Daoy (cell line): ENCODE measurements at places on chromosomes 16 and 17. TPM values are rescaled to one million over a fixed set of nuclear protein-coding genes. Genes with fewer than 3 reads are reported as not detected.

GRCh38 chr17:45311760-45312476 is 4.9 kb downstream of the MAP3K14 start:
- peak; percentile 87 for DNase-seq

- no peak for DNase-seq
Measured at GRCh38 chr17:36597226-36597625, 4.2 kb upstream of the MRM1 start.

DNA sequence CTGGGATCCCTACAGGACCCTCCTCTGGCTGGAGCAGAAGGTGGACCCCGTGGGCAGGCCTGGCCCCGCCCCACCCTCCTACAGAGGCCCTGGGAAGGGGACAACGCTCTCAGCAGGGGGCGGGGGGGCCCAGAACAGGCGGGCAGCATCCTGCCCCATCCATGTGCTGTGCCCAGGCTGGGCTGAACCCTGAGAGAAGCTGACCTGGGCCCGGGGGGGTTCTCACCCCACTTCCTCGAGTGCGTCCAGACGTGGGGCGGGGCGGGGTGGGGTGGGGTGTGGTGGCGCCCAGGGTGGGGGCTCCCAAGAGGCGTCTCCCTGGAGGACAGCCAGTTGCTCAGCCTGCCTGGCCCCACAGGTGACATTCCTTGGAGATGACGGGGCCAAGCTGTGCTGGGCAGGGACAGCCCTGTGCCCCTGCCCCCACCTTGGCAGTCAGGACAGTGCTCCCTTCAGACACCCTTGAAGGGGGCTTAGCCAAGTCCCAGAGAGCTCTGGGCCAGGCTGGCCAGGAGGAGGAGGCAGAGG is 390 bp upstream of the UNC13D start:
- peak; percentile 49 for DNase-seq

DNA sequence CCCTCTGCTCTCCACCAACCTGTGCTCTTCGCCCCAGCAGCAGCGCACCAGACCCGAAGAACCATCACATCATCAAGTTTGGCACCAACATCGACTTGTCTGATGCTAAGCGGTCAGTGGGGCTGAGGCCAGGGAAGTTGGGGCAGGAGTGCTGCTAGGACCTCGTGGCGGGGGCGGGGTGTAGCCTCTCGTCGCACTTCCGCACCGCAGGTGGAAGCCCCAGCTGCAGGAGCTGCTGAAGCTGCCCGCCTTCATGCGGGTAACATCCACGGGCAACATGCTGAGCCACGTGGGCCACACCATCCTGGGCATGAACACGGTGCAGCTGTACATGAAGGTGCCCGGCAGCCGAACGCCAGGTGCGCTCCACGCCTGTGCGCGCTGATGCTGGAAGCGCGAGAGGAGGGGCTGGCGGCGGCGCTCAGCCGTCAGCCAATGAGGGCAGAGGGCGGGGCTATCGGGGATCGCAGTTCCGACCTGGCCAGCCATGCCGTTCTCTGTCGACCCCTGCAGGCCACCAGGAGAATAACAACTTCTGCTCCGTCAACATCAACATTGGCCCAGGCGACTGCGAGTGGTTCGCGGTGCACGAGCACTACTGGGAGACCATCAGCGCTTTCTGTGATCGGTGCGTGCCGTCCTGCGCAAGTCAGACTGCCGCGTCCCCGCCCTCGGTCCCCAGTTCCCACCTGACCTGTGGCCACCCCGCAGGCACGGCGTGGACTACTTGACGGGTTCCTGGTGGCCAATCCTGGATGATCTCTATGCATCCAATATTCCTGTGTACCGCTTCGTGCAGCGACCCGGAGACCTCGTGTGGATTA is 3.2 kb upstream of the TMEM88 start:
- DNase-seq = peak; percentile 84

GRCh38 chr16:72891291-72892227 is 156.4 kb downstream of the ZFHX3 start:
- DNase-seq = no peak

- DNase-seq = peak; percentile 89
Measured at GRCh38 chr16:11315510-11315909, 29.7 kb upstream of the RMI2 start.

GRCh38 chr16:27406511-27407128 is 4.6 kb downstream of the IL21R start:
- no peak for DNase-seq

DNA sequence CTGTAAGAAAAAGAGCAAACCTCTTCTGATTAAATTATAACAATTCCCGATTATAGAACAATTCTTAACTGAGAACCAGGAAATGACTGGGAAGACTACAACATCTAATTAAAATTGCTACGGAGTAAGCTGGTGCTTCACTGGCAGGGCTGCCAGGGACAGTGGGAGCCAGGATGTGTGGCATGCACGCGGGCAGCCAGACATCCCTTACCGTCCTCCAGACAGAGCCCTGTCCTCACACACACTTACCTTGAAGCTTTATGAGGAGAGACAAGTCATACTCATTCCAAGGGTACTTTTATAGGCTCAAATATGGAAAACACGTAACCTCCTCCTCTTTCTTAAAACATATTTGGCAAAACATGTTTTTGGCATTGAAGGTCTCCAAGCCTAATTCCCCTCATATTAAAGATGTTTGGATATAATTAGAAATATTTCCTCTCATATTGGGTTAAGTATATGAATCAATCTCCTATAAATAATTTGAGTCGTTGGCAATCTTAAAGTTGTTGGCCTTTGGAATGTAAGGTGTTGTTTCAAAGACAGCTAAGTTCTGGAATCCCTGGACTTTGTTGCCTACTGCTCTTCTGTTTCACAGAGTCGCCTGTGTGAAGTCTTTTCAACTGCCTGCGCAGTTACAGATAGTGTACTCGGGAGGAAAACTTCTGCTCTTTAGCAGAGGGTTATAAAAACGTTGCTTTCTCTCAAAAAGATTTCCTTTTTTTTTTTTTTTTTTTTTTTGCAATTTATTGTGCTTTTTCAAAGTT is at the start of gene MYH1:
MYH1 (minus strand) TSS at position 272 of the 767 bp plus-strand sequence. CDS start 1,900 bp downstream, outside the sequence.
- DNase-seq = peak; percentile 13

GRCh38 chr16:2278272-2278608 is 10.3 kb upstream of the RNPS1 start:
- DNase-seq = no peak

GRCh38 chr17:49093131-49093530 is 39.4 kb upstream of the B4GALNT2 start:
- DNase-seq = peak; percentile 23

DNA sequence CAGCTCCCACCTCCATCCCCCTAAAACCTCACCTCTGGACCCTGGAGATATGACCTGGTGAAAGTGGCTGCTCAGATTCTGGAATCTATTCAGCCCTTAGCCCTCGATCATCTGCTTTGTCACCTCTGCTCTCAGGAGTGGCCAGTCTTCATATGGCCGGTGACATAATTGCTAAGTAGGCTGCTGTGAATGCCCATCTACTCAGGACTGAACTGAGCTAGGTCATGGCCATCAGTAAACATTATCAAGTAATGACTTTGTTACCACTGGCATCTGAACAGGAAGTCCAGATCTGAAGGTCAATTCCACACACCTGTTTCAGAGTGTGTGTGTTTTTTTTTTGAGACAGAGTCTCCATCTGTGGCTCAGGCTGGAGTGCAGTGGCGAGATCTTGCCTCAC is 78.6 kb downstream of the CDK5R1 start:
- no peak for DNase-seq

DNA sequence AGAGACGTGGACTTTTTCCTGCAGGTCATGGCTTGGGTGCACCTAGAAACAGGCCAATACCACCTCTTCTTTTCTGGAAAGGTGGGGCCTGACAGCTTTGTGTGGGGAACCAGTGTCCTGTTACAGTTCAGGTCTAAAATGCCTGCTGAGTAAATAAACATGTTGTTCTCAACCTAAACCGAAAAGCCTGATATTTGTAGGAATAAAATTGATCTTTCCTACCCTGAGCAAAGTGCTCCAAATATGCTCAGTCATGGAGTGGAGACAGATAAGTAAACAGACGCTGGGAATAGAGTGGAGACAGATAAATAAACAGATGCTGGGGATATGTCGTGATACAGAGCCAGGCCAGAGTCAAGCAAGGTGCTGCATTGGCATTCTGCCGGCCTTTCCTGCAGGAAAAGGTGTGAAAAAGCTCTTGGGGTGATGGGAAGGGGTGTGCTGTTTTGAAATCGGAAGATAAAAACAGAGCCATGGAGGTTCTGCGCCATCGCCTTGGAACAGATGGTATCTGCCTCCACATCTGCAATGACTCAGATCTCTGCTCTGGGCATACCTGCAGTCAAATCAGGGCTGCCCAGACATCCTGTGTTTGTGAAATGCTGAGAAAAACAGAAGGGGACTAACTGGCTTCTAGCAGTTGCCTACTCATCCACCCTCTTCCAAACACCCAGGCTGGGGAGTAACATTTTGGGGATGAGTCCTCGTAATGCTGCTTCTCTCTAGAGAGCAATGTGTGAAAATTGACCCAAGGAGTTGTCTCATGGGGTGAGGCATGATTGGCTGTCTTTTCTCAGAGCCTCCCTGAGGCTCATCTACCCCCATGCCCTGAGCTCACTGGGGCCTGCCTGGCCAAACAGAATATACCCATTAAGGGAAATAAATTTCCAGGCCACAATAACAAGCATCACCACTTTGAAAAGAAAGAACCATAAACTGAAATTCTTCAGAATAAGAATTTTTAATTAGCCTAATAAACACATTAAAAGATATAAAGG is 16.8 kb upstream of the TRPV2 start:
- DNase-seq = no peak

DNA sequence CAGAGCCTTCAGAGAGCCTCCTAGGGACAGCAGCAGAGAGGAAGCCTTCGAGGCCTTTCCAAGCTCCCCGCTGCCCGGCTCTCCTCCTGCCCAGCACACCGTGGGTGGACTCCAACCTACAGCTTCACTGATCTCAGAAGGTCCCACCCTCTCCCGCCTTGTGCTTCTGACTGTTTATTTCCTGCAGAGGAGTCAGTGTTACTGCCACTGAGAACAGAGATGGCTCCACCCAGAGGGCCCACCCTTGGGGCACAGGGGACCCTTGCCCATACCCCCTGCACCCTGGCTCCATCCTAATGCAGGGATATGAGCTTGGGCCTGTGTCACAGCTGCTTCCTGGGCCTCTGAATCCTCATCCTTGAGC is 52.8 kb upstream of the TOB1 start:
- DNase-seq = no peak

GRCh38 chr17:57563958-57564357 is 181.1 kb downstream of the CCDC182 start:
- DNase-seq = no peak

- no peak for DNase-seq
Measured at GRCh38 chr16:840561-841454, 40.3 kb upstream of the GNG13 start.

DNA sequence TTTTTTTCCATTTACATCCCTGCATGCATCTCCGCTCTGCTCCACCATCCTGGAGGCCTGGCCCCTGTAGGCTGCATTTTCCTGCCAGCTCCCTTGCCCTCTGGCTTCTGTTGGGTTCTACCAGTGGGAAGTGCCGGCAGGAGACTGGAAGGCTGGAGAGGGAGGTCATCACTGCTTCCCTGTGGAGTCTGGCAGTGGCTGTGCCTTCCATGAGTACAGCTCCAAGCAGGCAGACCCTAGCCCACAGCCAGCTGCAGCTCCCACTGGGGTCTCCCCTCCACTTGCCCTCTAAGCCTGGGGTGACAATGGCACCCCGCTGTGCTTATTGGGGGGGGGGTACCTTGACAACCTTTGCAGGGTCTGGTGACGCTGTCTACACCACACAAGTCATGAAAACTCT is 37.3 kb downstream of the MMP15 start:
- no peak for DNase-seq

DNA sequence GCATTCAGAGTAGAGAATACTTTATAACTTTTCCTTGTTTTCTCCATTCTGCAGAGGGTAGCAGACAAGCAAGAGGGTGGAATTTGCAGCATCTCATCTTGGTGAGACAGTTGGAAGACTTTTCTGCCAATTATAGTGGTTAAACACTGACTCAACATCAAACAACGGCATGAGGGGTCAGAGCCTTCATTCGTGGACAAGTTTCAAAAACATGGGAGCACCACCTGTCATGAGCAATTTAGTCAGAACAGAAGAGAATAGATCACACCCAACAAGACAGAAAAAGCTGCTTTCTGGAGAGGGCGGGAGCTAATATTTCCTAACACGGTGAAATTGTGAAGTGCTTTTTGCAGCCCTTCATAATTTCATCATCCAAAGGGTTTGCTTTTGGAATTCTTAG is 17.9 kb upstream of the ZNF652 start:
- no peak for DNase-seq

DNA sequence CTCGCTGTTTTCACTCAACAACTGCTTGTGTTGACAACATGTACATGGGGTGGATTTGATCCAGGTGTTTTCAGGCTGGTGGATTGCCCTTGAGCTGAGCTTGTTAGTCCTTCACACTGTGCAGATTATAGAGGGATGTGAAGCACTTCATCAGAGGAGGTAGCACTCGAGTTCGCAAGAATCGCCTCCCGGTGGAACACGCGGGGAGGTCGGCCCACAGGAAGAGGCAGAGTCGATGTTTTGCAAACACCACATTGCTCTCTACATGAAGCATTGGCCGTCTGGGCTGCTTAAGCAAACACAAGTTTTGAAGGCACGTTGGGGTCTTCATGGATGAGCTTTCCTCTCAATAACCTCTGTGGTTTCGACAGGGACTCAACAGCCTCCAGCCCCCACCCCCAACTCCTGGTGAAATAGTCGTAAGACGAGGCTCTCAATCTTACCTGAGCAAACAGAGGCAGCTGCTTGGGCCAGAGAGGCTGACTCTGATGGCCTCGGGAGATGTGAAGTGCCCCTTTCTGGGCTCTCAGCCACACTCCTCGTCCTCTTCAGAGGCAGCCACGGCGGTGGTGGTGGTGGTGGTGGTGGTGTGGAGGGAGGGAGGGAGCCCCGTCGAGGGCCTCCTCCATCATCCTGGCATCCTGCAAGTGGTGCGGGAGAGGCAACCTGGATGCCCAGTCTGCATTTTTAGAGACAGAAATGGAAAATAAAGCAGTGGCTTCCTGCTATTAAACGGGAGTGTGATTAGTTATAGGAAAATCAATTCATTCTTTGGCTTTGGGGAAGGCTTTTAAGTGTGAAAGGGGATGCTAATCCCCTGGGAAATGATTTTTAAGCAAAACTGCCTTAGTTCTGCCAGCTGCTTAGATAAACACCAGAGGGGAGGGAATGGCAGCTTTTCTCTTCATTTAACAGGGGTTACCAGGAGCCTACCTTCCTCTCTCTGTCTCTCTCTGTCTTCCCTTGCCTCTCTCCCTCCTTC is 552.5 kb upstream of the EEF2KMT start:
- DNase-seq = no peak

- no peak for DNase-seq
Measured at GRCh38 chr16:50523710-50524109, 24.5 kb upstream of the NKD1 start.

- no peak for DNase-seq
Measured at GRCh38 chr17:29687596-29687995, 64.9 kb upstream of the CORO6 start.

GRAP gene
- total RNA-seq = not detected in 2 replicates

OR1A2 gene
- total RNA-seq = not detected in 2 replicates

EVPLL gene
- not detected in 2 replicates for total RNA-seq

PSMD12 gene
- total RNA-seq = 77.3 and 78.0 TPM in 2 replicates

RTN4RL1 gene
- total RNA-seq = 0.83 TPM in 1 of 2 replicates, not detected in the other

PABPN1L gene
- not detected in 2 replicates for total RNA-seq

TOX3 gene
- total RNA-seq = not detected in 2 replicates
